ENCODE measurements at places on chromosomes 1 and 21.

DNA sequence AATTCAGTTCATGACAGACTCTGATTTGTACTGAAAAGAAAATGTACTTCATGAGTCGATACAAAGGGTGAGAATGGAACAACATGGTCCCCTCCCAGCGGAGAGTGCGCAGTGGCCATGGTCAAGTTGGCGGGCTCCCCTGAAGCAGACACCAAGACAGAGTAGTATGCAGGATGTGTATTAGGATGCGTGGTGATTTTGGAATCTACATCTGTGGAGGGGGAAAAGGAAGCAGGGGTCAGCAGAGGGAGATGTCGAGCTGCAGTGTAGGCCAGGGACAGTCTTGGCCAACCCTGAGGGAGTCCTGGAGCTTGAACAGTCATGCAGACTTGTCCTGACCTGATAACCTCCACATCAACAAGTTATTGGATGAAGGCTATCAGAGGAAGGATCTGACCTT, 481.0 kb downstream of the OMA1 start:
- DNase-seq = no peak

- DNase-seq = no peak
These were observed 131.1 kb upstream of the WNT4 start for GRCh38 chr1:22273686-22274681.

- no peak for DNase-seq
These were observed 84.3 kb downstream of the UCK2 start for GRCh38 chr1:165911609-165912281.

- no peak for DNase-seq
These were observed 118.3 kb downstream of the PTPRU start for GRCh38 chr1:29354511-29355098.

GRCh38 chr1:197902131-197902453, 338 bp upstream of the C1orf53 start:
- no peak for DNase-seq

- peak; percentile 7 for DNase-seq
These were observed 89.5 kb upstream of the CD53 start for GRCh38 chr1:110783292-110783918.

GRCh38 chr1:222627232-222627631, 9.3 kb downstream of the MIA3 start:
- no peak for DNase-seq

GRCh38 chr1:117679868-117680267, 74.0 kb downstream of the TENT5C start:
- DNase-seq = no peak

GRCh38 chr1:19885821-19886220, 3.6 kb downstream of the OTUD3 start:
- no peak for DNase-seq

GRCh38 chr21:45834026-45834715, 147.4 kb upstream of the COL6A1 start:
- no peak for DNase-seq

- no peak for DNase-seq
These were observed 146.5 kb upstream of the LYPLAL1 start for GRCh38 chr1:219027146-219027673.

- no peak for DNase-seq
These were observed 784.5 kb downstream of the BRINP3 start for GRCh38 chr1:189693140-189693539.

DNA sequence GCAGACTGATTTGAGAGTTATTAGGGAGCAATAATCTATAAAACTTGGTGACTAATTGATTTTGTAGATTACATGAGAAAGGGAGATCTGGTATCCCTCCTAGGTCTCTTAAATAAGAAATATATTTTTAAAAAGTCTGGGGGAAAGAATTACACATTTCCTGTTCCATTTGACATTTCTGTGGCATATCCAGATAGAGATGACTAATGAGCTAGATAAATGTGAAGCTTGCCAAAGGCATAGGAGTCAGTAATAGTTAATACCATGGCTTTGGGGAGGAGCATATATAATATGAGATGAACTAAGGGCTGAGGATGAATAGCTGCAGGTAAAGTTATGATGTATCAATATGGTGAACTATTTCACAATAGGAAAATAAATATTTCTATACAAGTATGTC, 663.7 kb downstream of the PTPRC start:
- no peak for DNase-seq

DNA sequence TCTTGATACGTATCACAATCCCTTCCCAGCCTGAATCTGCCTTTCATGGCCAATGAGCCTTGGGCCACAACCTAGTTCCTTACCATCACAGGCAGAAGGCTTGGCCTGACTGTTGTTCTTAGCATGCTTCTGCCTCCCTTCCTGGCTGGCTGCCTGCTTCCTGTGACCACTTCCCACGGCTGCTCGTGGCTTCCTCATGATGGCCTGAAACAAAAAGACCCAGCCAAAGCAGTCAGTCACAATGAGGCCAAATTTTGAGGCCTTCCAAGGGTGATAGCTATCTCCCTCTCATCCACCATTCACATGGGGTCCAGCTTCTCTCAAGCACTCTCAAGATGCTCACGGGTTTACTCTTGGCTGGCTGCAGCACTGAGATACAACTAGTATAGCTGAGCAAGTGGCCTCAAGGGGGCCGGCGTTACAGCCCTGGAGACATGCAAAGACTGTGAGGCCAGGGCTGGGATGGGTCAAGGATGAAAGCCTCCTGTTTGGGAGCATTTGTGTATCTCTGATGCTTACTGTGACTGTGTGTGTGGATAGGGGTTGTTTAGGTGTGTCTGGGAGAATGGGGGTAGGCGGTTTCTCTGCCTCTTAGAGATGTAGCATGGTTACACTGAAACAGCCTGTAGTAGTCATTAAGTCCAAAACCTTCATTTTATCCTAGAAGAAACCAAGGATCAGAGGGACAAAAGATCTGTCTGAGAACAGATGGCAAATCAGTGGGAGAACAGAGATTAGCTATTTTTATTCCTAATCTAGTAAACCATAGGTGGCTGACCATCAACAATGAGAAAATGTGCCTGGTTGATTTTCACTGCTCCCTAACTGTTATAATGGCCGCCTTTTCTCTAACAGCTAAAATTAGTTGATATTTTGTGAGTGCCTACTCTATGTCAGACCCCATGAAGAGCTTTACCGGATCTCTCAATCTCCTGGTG, 5.4 kb upstream of the TOE1 start:
- no peak for DNase-seq

DNA sequence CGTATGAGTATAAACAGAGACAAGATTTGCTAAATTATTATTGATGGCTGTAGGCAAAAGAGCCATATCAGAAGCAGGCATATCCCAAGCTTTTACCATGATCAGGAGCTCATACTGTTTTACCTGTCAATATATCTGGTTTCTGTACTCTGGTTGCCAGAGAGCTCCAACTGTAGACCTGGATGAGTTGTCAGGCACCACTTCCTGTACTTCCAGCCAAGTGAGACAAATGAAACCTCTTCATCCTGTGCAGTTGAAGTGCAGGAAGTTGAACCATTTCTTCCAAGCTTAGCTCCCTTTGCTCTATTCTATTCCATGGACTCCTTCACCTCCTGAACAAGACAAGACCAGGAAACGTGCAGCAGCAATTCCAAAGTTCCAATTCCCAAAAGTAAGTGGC, 115.6 kb downstream of the ZNF281 start:
- DNase-seq = no peak

- DNase-seq = no peak
These were observed 3.1 kb upstream of the GJC2 start for GRCh38 chr1:228146417-228147150.

- DNase-seq = no peak
These were observed 15.5 kb downstream of the BLZF1 start for GRCh38 chr1:169383449-169383848.

DNA sequence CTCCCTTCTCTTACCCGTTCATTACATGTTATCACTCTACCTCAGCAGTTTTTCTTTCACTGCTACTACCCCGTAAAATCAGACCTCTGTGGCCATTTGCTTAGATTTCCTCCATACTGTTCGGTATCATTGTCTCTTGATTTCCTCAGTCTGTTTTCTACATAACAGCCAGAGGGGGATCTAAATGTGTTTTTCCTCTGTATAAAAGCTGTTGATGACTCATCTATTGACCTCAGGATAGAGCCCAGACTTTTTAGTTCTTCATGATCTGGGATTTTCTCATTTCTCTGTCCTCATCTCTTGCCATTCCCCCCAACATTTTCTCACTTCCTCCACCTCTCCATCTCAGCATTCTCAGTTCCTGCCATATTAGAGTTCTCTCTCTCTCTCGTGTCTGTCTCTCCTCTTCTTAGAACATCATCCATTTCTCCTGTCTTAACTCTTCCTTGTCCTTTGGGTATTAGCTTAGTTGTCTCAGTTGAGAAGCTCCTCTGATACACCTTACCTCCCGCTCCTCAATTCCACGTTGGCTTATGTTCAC, 10.5 kb downstream of the OTUD3 start:
- no peak for DNase-seq

GRCh38 chr1:8335246-8335645, 17.3 kb downstream of the SLC45A1 start:
- DNase-seq = no peak

GRCh38 chr1:14522077-14522925, 76.2 kb upstream of the KAZN start:
- DNase-seq = no peak

DNA sequence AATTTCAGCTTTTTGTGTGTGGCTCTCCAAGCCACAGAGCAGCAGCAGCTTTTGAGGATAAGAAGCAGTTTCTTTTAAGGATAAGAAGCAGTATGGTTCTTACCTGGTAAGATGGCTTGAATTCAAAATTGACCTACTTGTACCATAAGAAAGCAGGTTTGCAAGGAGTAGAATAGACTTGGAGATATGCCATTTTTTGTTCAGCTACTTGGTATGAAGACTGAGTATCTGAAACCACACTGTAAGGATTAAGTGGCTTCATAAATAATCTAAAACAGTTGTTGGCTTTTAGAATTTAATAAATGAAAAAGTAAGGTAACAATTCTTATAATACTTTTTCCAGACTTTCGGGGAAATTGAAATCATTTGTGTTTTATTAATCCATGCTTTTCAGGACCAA, 74.2 kb downstream of the ATF6 start:
- DNase-seq = no peak

GRCh38 chr1:20057886-20058420, 12.0 kb upstream of the PLA2G5 start:
- no peak for DNase-seq

DNA sequence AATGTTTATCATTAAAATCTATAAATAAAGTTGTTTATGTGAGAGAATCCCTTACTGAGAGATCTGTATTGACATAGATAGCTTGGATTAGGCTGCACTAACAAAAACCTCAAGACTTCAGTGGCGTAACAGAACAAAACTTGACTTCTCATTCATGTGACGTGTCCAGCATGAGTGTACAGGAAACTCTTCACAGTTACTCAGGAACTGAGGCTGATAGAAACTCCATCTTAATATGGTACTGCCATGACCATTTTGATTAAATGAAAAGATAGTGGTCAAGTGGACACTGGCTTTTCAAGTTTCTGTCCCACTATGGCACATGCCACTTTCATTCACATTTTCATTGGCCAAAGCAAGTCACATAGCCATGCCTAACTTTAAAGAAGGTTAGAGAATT, 3.7 kb downstream of the ST3GAL3 start:
- no peak for DNase-seq

DNA sequence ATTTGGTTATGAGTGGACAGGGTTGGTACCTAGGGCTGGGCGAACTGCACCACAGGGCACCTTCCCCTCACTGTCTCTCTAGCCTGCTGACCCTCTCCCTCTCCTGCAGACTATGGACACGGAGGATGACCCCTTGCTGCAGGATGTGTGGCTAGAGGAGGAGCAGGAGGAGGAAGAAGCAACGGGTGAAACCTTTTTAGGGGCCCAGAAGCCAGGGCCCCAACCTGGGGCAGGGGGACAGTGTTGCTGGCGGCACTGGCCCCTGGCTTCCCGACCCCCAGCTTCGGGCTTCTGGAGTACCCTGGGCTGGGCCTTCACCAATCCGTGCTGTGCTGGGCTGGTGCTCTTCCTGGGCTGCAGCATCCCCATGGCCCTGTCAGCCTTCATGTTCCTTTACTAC, 21.9 kb downstream of the DISP3 start:
- no peak for DNase-seq

DNA sequence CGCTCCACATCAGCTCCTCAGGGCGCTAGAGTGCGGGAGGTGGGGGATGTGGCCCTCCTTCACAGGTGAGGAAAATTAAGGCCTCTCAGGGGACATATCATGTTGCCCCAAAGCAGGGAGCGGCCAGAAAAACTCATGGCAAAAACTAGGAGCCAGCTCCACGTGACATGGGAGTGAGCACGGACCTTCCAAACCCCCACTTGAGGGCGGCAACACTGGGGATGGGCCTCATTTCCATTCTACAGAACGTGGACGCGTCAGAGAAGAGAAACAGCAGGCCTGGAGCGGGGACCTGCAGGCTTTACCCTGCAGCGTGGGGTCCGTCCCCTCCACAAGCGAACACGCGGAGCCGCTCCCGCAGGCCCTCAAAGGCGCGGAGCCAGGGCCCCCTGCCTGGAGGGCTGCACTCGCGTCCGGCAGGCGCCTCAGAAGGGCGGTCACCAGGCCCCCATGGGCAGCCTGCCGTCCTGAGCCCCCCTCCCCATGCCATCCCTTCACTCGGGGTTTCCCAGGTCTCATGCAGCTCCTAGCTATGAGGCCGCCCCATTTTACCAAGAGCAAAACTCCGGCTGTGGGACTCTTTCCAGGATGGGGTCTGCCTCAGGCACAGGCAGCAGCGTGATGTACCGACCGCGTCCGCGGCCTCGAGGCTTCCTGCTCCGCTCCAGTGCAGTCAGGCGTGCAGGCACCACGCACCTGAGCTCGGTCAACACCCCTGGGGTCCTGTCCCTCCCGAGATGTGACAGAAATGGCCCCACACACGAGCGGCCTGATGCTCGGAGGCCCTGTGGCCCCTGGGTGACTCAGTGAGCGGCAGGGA, 5.5 kb downstream of the CFAP410 start:
- no peak for DNase-seq

- DNase-seq = no peak
These were observed 19.8 kb downstream of the ATP6V1G3 start for GRCh38 chr1:198520524-198521254.

GRCh38 chr1:118388301-118388959, 203.4 kb upstream of the SPAG17 start:
- no peak for DNase-seq

GRCh38 chr1:9992910-9993309, 4.1 kb upstream of the RBP7 start:
- DNase-seq = no peak

- DNase-seq = no peak
These were observed 272.0 kb downstream of the FOXD2 start for GRCh38 chr1:47709872-47710231.

GRCh38 chr1:3628445-3628844, 3.6 kb downstream of the TPRG1L start:
- DNase-seq = no peak

DNA sequence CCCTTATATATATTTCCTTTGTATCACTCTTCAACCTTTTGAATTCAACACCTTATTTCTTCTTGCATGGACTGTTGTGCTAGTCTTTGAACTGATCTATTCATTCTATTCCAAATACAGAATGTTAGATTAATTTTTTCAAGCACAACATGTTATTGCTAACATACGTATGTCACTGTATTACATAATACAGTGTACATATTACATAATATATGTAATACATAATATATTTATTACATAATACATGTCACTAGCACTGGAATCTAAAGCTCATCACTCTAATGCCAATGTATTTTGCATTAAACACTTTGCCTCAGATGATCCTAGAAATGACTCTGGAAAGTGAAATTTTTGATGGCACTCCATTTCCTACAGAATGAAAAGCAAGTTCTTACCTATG, 59.8 kb downstream of the LRRC8D start:
- no peak for DNase-seq

All from substantia nigra (tissue), 51 donors.